Left lung (tissue), 14 donors: ENCODE measurements at places on chromosomes 7 and 10. TPM values are rescaled to one million over a fixed set of nuclear protein-coding genes. Genes with fewer than 3 reads are reported as not detected.

- no peak for DNase-seq
- no peaks in the 10 kb centered on the region for H3K36me3 ChIP-seq
- no peak overlapping the region for H3K4me3 ChIP-seq
- H3K27me3 ChIP-seq: no peaks in the 10 kb centered on the region
- peaks cover 4% of the 10 kb centered on the region for H3K4me1 ChIP-seq
- no peak overlapping the region for H3K27ac ChIP-seq
Measured at GRCh38 chr10:71304914-71305313, 14.1 kb upstream of the SLC29A3 start.

DNA sequence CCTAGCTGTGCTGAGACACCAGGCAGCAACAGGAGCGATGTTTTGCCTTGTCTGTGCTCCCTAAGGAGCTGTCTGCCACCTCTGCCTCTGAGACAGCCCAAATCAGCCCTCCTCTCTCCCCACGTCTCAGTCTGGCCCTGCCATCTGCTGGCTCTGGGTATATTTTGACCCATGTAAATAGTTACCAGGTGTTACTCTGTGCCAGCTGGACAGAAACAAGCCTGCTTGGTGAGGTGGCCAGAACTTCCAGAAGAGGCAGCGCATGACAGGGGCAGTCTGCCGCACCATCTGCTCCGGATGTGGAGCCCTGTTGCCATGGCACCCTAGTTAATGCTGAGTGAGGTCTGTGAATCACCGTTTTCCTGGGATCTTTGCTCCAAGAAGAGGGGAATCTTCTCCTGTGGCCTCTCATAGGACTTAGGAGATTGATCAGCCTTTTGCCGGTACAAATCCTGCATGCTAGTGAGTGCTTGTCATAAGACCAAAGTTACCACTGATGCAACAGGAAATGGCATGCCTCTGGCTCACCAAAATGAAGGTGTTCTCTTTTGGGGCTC, 31.8 kb downstream of the GSTO2 start:
- H3K36me3 ChIP-seq: no peaks in the 10 kb centered on the region
- H3K27me3 ChIP-seq: no peaks in the 10 kb centered on the region
- no peak overlapping the region for H3K4me3 ChIP-seq
- H3K4me1 ChIP-seq: peaks cover 6% of the 10 kb centered on the region
- peak; percentile 79 for DNase-seq

The UNCX gene
- total RNA-seq: not detected

The SHH gene
- total RNA-seq: 5.7 TPM

The PRKAG2 gene
- 23.3 TPM for total RNA-seq

DNA sequence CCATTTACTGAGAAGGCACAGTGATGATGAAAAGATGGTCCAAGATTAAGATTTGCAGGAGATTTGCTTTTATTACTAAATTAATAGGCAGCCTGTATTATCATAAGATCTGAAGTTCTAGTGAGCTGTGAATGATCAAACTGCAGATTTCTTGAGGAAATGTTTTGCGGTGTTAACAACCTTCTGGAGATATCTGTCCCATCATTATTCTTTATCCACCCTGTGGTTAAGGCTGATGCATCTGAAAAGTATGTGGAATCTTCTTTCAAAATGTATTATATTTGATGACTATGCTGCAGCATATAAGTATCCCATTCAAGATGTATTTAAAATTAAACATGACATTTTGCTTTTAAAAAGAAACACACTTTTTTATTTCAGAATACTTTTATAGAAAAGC, 150.3 kb downstream of the POLR1F start:
- H3K27ac ChIP-seq: no peak overlapping the region
- H3K27me3 ChIP-seq: no peaks in the 10 kb centered on the region

The CPVL gene
- 37.8 TPM for total RNA-seq

The TMEM213 gene
- 32.8 TPM for total RNA-seq

- H3K36me3 ChIP-seq: no peaks in the 10 kb centered on the region
- no peaks in the 10 kb centered on the region for H3K27me3 ChIP-seq
- no peak overlapping the region for H3K4me3 ChIP-seq
- no peak for DNase-seq
- no peaks in the 10 kb centered on the region for H3K4me1 ChIP-seq
Measured at GRCh38 chr10:93580828-93581227, 14.4 kb downstream of the FFAR4 start.

- no peaks in the 10 kb centered on the region for H3K27me3 ChIP-seq
- peaks cover 18% of the 10 kb centered on the region for H3K4me1 ChIP-seq
- H3K4me3 ChIP-seq: peak overlapping the region; percentile 99
- H3K27ac ChIP-seq: peak overlapping the region; percentile 93
- peaks cover 8% of the 10 kb centered on the region for H3K36me3 ChIP-seq
Measured at GRCh38 chr10:71850021-71850742, 869 bp downstream of the PSAP start.

The CYP2C19 gene
- total RNA-seq: not detected

DNA sequence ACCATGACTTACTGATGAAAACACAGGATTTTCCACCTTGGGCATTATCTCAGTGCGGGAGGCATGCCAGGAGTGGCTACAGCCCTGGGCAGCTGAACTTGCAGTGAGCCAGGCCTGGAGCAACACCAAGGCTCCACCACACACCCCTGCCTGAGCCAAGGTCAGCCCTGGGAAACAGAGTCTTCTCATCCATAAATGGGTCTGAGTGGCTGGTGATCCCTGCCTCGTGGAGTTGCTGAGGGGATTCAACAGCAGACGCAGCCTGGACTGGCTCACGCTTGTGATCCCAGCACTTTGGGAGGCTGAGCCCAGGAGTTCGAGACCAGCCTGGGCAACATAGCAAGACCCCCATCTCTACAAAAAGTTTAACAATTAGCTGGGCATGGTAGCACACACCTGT, 32.2 kb downstream of the SPOCK2 start:
- no peaks in the 10 kb centered on the region for H3K36me3 ChIP-seq
- H3K4me3 ChIP-seq: no peak overlapping the region
- DNase-seq: no peak
- no peak overlapping the region for H3K27ac ChIP-seq
- no peaks in the 10 kb centered on the region for H3K27me3 ChIP-seq

The HMX2 gene
- total RNA-seq: not detected

DNA sequence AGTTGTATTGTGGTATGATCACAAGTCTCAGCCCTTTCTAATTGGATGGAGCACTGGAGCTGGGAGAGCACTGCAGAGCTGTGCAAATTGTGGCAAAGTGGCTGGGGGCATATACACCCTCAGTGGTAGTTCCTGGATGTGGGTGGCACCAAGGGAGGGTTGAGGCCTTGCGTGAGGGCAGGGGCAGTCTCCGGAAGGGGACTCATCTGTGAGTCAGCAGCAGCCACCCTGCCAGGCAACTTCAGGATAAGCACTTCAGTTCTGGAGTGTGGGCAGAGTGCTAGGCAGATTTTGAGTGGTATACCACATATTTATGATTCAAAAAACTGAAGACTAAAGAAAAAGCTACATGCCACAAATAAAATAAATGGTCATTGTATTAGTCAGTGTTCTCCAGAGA, 210.5 kb downstream of the ETV1 start:
- H3K27me3 ChIP-seq: no peaks in the 10 kb centered on the region
- no peaks in the 10 kb centered on the region for H3K36me3 ChIP-seq
- no peak overlapping the region for H3K4me3 ChIP-seq
- no peak for DNase-seq
- peaks cover 3% of the 10 kb centered on the region for H3K4me1 ChIP-seq

DNA sequence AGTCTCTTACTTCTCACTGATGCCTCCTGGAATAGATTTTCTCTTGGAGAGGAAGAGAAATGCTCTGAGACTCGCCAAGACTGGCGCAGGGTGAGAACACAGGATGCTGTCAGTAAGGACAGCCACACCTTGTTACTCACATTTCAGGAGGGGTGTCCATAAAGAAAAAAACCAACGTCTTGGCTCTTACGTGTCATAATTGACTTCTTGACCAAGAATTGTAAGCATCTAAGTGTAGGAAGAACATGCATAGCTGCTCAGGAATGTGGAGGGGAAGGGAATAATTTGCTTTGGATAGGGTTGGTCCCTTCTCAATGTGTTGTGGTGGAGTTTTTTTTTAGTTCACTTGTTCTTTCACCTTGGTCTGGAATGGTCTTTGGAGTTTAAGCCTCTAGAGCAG, 43.8 kb upstream of the ZNF438 start:
- H3K27me3 ChIP-seq: no peaks in the 10 kb centered on the region
- H3K4me1 ChIP-seq: peaks cover 2% of the 10 kb centered on the region
- peak overlapping the region; percentile 26 for H3K27ac ChIP-seq

The ANXA8 gene
- 7.7 TPM for total RNA-seq

- no peaks in the 10 kb centered on the region for H3K36me3 ChIP-seq
- no peak for DNase-seq
- no peaks in the 10 kb centered on the region for H3K4me1 ChIP-seq
- H3K4me3 ChIP-seq: no peak overlapping the region
- no peak overlapping the region for H3K27ac ChIP-seq
Measured at GRCh38 chr7:52648872-52649271, 386.6 kb upstream of the POM121L12 start.

GRCh38 chr10:102538811-102539210, 35.0 kb downstream of the SUFU start:
- H3K4me3 ChIP-seq: no peak overlapping the region
- no peak for DNase-seq
- H3K27me3 ChIP-seq: no peaks in the 10 kb centered on the region
- no peaks in the 10 kb centered on the region for H3K4me1 ChIP-seq
- no peaks in the 10 kb centered on the region for H3K36me3 ChIP-seq

- no peaks in the 10 kb centered on the region for H3K4me1 ChIP-seq
- no peak overlapping the region for H3K27ac ChIP-seq
- H3K4me3 ChIP-seq: no peak overlapping the region
- peaks cover 17% of the 10 kb centered on the region for H3K27me3 ChIP-seq
Measured at GRCh38 chr10:95562341-95562965, 1.3 kb upstream of the SORBS1 start.

GRCh38 chr10:61197057-61197456, 253.1 kb upstream of the RHOBTB1 start:
- no peak overlapping the region for H3K4me3 ChIP-seq
- no peak overlapping the region for H3K27ac ChIP-seq
- H3K4me1 ChIP-seq: no peaks in the 10 kb centered on the region
- no peaks in the 10 kb centered on the region for H3K27me3 ChIP-seq
- H3K36me3 ChIP-seq: no peaks in the 10 kb centered on the region

- no peak for DNase-seq
- H3K36me3 ChIP-seq: no peaks in the 10 kb centered on the region
- H3K27ac ChIP-seq: no peak overlapping the region
- H3K4me3 ChIP-seq: no peak overlapping the region
- no peaks in the 10 kb centered on the region for H3K4me1 ChIP-seq
- no peaks in the 10 kb centered on the region for H3K27me3 ChIP-seq
Measured at GRCh38 chr10:46267132-46267985, 19.4 kb upstream of the ANTXRL start.

The CRPPA gene
- total RNA-seq: 2.1 TPM

The FAM24B gene
- total RNA-seq: 4.0 TPM

DNA sequence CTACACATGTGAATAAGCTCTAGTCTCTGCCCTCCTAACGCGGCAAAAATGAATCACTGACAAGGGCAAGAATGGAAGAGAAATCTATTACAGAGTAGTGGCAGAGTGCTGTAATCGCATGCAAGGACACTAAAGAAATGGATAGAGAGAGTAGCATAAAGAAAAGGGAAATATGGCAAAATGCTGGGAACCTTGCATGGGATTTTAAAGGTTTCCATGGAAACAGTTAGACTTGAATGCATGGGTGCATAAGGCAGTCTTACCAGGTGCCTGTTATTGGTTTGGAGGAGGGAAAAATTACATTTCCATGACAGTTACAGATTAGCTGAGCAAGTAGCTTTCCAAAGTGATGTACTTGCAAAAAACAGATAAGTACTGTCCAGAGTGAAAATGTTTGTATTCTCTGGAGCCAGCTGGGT, 233.4 kb downstream of the PTN start:
- no peak overlapping the region for H3K27ac ChIP-seq
- no peak for DNase-seq
- H3K36me3 ChIP-seq: no peaks in the 10 kb centered on the region

The FKBP9 gene
- total RNA-seq: 91.4 TPM

DNA sequence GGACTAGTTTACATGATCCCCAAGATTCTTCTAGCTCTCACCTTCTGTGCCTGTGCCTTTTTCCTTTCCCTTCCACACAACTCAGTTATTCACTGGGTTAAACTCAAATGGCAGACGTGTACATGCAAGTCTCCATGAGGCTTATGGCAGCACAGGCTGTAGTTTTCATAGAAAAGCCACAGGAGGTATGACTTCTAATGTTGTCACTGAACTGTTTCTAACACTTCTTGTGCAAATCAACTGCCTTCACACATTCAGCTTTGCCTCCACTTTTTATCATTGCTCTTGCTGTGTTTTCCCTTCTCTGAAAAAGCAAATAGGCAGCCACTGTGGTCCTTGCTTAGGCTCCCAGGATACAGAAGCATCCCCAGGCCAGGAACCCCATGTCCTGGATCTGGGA, 5.3 kb upstream of the GIMAP5 start:
- no peak overlapping the region for H3K27ac ChIP-seq
- H3K27me3 ChIP-seq: no peaks in the 10 kb centered on the region
- no peaks in the 10 kb centered on the region for H3K4me1 ChIP-seq
- no peak overlapping the region for H3K4me3 ChIP-seq

- H3K27me3 ChIP-seq: no peaks in the 10 kb centered on the region
- DNase-seq: no peak
- no peak overlapping the region for H3K4me3 ChIP-seq
Measured at GRCh38 chr7:119271147-119271779, 1001.7 kb upstream of the KCND2 start.

The DENND10 gene
- total RNA-seq: 37.4 TPM

DNA sequence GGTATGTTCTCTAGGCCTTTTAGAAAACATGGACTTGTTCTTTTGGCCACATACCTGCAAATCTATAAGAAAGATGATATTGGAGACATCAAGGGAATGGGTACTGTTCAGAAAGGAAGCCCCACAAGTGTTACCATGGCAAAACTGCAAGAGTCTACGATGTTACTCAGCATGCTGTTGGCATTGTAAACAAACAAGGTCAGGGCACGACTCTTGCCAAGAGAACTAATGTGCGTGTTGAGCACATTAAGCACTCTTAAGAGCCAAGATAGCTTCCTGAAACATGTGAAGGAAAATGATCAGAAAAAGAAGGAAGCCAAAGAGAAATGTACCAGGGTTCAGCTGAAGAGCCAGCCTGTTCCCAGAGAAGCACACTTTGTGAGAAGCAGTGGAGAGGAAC, 37.1 kb downstream of the SDK1 start:
- H3K4me3 ChIP-seq: no peak overlapping the region
- H3K36me3 ChIP-seq: no peaks in the 10 kb centered on the region
- no peaks in the 10 kb centered on the region for H3K4me1 ChIP-seq
- H3K27ac ChIP-seq: no peak overlapping the region
- DNase-seq: no peak
- H3K27me3 ChIP-seq: no peaks in the 10 kb centered on the region

DNA sequence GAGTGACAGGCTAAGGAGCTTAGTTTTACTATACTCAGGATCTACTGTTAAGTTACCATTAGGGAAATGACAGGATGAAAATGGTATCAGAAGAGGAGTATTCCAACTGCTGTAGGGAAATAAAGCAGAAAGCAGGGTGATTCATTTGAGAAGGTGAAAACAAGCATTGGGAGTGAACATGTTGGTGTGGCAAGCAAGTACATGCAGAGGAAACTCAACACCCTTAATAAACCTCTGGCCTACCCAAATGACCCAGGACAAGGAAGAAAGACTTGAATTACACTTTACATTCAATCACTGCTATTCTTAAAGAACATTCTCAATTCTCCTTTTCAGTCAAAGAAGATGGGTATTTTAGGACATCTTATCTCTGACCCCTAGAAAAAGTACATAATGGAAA, 28.7 kb downstream of the ERLIN1 start:
- no peak overlapping the region for H3K4me3 ChIP-seq
- H3K27me3 ChIP-seq: no peaks in the 10 kb centered on the region
- H3K36me3 ChIP-seq: peaks cover 74% of the 10 kb centered on the region
- DNase-seq: no peak
- no peaks in the 10 kb centered on the region for H3K4me1 ChIP-seq

GRCh38 chr7:131774419-131775220, 218.2 kb upstream of the PODXL start:
- no peaks in the 10 kb centered on the region for H3K4me1 ChIP-seq
- H3K36me3 ChIP-seq: no peaks in the 10 kb centered on the region
- no peaks in the 10 kb centered on the region for H3K27me3 ChIP-seq
- DNase-seq: no peak
- no peak overlapping the region for H3K27ac ChIP-seq
